ENCODE measurements at places on chromosomes 12 and 14.

DNA sequence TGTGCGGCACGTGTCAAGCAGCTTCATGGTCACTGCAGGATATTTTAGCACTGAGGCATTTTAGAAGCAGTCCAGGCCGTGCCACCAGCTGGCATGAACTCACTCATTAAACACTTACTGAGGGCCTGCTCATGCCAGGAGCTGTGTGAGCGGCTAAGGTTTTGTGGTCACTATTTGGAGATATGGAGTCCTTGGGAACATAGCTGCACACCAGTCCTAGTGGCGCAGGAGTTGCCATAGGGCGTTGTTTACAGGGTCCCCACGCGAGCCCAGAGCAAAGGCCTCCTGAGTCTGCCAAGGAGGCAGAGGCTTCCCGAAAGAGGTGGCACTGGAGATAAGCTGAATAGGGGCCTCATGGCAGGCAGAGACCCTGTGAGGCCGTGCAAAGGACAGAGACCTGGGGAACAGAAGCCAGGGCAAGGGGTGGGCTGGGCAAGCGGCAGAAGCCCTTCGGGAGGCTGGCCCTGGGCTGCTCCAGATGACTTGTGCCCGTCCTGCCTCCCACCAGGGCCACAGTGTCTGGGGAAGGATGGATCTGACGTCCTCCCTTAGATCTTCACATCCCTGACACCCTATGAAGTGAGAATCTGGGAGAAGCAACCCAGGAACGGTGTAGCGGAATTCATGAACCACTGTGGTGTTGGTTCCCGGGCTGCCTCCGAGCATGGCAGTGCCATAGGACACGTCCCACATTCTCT is 38.9 kb downstream of the SFSWAP start:
- DNase-seq: no peak

GRCh38 chr14:52545584-52546317 is 6.6 kb downstream of the TXNDC16 start:
- DNase-seq: no peak

DNA sequence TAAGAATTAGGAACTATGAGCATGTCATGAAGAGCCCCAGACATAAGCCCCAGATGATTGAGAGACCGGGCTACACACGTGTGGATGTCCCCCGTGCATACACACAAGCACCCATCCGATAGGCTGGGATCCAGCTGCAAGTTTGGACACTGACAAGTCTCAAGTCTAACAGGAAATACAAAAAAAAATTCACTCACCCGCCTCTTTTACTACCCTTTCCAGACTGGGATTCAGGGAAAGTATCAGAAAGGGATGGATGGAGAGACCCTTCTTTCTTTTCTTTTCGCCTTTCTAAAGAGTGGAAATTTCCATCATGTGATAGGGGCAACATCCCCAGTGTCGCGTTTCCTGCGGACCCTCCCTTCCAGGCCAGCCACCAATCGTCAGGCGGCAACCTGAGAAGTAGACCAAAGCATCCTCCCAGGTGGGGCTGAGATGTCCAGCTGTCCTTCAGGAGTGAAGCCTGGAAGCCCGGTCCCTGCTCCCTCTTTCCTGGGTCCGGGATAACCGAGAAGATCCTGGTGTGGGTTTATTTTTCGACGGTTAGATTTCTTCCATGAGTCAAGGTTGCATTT is 6.4 kb upstream of the SLC38A4 start:
- DNase-seq: no peak

DNA sequence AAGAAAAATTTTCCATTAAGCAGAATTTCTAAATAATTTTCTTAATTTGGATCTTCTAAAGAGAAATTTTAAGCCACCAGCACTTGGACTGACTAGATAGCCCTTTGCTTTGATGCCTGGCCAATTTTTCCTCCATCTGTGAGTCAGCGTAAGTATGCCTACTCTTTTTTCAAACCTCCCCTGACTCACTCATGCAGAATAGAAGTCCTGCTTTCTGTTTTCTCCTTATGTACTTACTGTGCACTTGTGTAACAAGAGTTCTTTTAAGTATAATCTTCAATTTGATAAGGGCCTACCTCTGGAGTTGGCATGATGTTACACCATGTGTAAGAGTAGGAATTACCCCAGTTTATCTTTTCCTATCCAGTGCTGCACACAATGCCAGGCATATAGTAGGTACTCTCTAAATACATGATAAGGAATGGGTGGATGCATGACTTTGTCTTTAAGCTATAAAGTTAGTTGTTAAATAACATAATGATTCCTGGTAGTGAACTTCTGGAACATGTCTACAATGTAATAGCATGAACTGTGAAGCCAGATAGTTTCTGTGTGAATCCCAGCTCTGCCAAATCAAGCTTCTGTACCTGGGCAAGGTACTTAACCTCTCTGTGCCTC is 329.6 kb downstream of the TMTC2 start:
- no peak for DNase-seq

DNA sequence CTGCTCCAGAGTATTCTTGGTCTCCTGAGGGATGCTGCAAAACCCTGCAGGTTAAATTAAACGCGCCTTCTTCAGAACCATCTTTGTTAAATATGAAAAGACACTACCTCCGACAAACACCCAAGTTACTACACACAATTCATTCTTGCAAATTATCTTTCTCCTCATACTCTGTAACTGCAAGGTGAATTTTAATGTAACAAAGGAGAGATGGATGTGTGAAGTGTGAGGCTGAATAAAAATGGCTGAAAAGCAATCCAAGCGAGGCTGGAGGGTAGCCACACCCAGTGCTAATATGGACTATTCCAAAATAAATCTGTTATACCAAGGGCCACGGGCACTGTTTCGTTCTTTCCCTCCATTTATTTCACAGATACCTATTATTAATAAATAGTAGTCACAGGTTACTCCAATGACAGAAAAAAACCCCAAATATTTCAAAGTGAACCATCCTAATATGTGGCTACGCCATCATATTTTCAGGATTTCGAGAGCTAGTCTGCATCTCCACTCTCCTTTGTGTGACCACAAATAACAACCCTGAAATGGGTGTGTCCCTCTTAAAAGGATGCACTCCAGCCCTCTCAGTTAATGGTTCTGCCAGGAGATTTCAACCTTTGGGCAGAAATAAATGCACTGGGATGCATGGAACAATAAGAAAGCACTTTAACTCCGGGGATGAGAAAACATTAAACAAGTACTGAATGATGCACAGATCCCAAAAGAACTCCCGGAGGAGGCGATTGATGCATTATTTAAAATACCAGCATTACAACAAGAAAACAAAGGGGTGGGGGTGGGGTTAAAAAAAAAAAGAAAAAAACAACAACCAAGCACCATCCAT is 53.1 kb upstream of the CCDC175 start:
- no peak for DNase-seq

DNA sequence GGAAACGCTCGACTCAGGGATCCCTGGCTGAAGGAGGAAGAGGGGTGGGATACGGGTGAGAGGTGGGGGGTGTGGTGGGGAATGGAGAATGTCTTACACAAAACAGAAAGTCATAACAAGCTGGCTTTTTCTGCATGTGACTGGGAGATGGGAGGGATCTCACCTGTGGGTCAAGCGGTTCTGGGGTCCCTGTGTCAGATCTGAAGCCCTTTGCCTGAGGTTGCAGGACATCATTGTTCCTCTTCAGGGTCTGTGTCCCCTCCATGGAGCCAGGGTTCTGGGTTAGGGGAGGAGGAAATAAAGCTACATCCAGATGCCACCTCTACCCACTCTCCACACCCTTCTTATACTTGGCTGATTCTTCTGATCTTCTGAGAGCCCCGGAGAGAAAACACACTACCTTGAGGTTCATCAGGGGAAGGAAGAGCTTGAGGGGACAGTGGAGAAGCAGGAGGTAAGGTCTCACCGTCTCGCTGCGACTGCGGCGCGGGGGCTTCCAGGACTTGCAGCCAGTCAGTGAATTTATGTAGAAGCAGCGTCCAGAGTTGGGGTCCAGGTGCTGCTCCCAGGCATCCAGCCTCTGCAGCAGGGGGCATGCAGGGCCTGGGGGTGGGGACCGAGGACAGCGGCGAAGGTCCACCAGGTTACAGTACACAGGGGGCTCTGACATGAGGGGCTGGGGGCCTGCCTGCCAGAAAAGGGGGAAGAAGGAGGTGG is 2.5 kb downstream of the ARHGAP9 start:
- peak; percentile 67 for DNase-seq

- no peak for DNase-seq
Measured at GRCh38 chr14:68413509-68413908, 379.4 kb downstream of the ZFP36L1 start.

GRCh38 chr12:115374480-115375185 is 690.7 kb upstream of the TBX3 start:
- no peak for DNase-seq

GRCh38 chr12:107475900-107476299 is 209.7 kb upstream of the PWP1 start:
- DNase-seq: no peak
